ENCODE measurements at places on chromosomes 4 and X.

GRCh38 chr4:107423677-107424405 lies 296.2 kb downstream of the PAPSS1 start:
- DNase-seq: no peak

- no peak for DNase-seq
Measured at GRCh38 chr4:62495032-62495431, 1294.9 kb downstream of the ADGRL3 start.

DNA sequence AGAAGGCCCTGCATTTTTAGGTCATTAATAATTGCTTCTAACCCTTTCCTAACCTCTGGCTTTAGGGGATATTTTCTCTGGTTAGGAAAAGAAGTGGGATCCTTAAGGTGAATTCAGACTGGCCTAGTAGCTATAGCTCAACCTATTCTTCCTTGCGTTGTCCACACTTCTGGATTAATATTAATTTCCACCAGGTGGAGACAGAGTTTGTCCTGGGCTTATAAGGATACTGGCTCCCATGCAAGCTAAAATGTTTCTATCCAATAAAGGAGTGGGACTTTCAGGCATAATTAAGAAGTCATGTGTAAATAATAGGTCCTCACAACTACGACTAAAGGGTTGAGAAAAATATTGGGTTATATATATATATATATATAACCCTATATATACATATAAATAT lies 860.0 kb upstream of the POU3F4 start:
- peak; percentile 1 for DNase-seq

GRCh38 chr4:75633846-75634245 lies 3.5 kb upstream of the CDKL2 start:
- DNase-seq: peak; percentile 74

DNA sequence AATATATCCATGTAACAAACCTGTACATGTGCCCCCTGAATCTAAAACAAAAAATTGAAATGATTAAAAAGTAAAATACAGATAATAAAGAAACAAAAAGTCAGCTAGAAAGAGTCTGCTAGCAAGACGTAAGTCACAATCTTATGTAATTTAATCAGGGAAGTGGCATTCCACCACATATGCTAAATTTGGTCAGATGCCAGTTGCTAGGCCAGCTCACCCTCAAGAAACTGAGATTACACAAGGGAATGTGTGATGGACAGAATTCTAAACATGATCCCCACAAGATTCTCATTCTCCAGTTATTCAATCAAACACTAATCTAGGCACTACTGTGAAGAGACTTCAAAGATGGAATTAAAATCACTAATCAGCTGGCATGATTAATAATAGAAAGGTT lies 689.3 kb downstream of the CENPC start:
- DNase-seq: peak; percentile 3

DNA sequence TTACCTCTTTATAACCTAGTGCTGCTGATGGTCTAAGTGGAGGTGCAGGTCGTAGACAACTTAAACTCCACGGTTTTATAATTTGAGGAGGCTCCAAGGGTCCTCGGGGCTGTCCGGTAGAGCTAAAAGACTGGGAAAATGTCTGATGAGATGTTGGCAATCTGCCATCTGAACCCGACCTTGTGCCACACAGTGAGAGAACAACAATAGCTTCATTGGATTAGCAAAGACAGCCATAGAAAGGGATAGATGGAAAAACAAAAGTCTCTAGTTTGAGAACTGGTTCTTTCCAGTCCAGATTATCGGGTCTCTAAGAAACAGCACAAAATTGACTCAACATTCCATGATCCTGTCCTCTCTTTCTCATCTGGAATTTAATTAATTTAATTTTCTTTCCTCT lies 31.6 kb downstream of the CD40LG start:
- no peak for DNase-seq

- DNase-seq: peak; percentile 28
Measured at GRCh38 chr4:53197772-53198142, 168.1 kb downstream of the SCFD2 start.

DNA sequence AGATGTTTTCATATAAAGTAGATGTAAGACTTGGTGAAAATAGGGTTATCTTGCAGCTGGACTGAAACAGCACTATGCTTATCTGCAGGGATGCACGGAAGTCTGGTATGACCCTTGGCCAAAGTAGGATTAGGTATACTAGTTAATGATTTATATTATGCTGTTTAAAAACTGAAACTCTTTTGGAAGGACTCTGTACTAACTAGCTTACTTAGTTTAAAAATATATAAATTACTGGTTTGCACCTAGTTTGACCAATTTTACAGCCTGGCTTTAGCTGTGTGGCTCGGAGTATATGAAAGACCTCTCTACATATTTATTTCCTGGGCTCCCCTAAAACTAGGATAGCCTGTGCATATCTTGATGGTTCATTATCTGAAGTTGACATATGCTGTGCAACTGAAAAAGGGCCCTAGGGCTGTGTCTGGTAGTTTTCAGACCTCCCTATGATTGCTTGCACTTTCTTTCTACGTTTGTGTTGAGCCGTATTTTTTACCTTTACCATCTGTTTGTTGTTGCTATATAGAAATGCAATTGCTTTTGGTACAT lies 89.2 kb downstream of the TMEM144 start:
- DNase-seq: no peak

GRCh38 chrX:4373791-4374190 lies 660.3 kb upstream of the PRKX start:
- DNase-seq: no peak

DNA sequence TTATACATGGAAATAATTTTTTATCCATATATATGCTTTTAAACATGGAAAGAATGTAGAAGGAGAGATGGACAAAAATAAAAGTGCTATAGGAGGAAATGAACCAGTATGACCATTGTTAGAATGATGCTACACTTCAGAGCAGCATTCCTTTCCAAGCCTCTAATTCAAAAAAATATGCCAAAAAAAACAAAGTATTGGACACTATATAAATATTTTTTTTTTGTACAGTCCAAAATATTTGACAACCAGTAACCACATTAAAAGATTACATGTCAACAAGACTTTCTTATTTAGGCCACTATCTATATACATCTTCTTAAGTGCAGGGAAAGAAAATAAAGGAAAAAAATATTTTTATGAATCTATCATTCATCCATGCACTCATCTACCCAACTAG lies 198.6 kb downstream of the LRBA start:
- DNase-seq: no peak

- DNase-seq: no peak
Measured at GRCh38 chrX:69961365-69962072, 88.2 kb downstream of the AWAT2 start.

- DNase-seq: no peak
Measured at GRCh38 chrX:100830143-100830542, 10.0 kb downstream of the CSTF2 start.

DNA sequence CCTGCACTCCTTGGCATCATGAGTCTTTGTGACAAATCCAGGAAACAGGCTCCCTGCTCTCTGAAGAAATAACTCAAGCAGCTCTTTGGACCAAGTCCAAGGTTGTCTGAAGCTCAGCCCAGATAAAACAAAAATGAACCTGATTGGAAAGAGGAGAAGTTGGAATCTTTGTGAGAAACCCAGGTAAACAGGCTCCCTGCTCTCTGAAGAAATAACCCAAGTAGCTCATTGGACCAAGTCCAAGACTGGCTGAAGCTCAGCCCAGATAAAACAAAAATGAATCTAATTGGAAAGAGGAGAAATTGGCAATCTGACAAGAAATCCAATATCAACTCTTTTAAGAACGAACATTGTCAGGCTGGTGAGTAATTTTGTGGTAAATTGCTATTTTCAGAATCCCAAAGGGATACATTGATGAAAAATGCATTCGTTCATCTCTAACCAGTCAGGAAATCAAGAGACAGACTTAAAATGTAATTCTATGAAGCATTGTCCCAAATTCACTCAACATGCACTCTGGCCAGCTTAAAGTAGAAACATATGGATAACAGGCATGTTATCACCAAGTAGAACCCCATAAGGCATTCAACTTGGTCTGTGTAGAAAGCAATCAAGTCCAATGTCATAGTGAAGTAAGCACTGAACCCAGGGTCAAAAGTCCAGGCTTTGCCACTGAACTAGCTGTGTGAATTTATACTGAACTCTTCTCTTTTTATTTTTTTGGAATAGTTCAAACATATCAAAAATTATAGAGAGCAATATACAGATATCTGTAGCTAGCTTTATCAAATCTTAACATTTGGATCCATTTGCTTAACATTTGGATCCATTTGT lies 16.8 kb upstream of the NFXL1 start:
- peak; percentile 47 for DNase-seq

- DNase-seq: no peak
Measured at GRCh38 chr4:4721636-4722035, 137.8 kb upstream of the MSX1 start.

GRCh38 chr4:122700178-122700725 lies 32.3 kb upstream of the BBS12 start:
- peak; percentile 10 for DNase-seq

DNA sequence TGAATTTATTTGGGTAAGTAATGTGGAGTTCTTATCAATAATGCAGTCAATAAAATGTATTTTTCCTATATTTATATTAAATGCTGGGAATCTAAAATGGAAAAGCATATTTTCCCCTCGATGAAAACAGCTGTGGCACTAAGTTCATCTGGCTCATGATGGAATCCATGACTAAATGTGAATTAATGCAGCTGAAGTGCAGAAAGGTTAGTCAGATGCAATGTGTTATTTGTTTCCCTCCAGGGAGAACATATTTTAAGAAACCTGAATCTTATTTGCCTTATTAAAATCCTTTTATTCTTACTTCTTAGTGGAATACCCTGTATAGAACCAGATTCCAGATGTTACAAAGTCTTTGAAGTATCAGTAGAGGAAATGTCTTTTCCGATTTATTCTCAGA lies 247.9 kb downstream of the ARHGAP24 start:
- no peak for DNase-seq

DNA sequence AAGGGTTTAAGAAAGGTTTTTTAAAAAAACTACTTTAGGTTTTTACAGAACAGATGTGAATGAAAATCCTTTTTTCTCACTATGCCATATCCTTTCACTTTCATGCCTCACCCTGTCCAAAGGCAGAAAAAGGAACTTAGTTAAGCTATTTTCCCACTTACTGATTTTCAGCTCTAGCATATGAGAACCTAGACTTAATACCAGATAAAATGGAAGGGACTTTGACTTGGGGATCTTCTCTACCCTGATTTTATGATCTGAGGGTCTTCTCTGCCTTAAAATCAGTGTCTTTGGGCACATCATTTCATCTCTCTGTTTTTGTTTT lies 42.4 kb downstream of the FNIP2 start:
- DNase-seq: no peak

GRCh38 chrX:13219991-13220764 lies 99.7 kb downstream of the ATXN3L start:
- peak; percentile 31 for DNase-seq

DNA sequence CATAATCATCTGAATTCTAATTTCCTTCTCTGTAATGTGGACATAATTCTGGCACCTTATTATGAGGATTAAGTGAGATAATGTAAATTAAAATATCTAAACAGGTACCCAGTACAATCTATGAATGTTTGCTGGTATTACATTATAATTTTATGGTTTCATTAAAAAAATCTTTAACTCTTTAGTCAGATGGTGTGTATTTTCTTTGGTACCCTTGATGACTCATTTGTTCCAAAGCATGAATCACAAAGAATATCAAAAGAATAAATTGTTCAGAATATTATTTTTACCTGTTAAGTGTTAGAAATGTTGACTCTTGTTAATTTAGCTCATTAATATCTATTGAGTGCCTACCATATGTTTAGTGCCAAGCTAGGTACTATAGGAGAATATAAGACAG lies 74.3 kb downstream of the SNX25 start:
- DNase-seq: no peak

DNA sequence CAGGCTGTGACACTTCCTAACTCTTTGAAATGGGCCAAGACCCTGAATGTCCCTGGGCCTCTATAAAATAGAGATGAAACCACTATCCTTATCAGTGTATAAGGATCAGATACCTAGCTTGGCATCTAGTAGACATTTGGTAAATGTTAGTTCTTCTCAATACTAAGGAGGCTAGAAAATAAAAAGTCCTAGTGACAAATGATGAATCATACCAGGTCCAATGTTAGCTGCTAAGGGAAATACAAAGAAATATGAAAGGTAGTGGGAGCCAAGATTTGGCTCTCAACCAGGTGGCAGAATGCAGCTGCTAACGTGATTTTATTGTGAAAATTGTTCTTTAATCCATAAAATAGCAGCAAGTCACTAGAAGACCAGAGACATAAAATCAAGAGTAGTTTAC lies 19.8 kb upstream of the PPARGC1A start:
- DNase-seq: no peak

GRCh38 chrX:23726191-23726590 lies 16.9 kb downstream of the ACOT9 start:
- no peak for DNase-seq

- DNase-seq: no peak
Measured at GRCh38 chrX:27307546-27307945, 155.6 kb downstream of the PPP4R3C start.

GRCh38 chr4:126800575-126801141 lies 832.1 kb upstream of the INTU start:
- peak; percentile 45 for DNase-seq

DNA sequence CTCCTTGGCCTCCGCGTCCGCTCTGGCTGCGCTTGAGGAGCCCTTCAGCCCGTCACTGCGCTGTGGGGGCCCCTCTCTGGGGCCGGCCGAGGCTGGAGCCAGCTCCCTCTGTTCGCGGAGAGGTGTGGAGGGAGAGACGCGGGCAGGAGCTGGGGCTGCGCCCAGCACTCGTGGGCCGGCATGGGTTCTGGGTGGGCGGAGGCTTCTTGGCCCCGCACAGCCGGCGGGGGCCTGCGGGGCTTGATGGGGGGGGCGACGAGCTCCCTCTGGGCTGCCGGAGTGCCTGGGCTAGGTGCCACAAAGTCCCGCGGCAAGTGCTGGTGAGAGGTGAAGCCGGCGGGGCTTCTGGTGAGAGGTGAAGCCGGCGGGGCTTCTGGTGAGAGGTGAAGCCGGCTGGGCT lies 61.9 kb downstream of the ANKRD50 start:
- no peak for DNase-seq

GRCh38 chr4:164876700-164877324 lies at the start of gene APELA:
Gene APELA (plus strand): TSS chr4:164877178. CDS start chr4:164877332, 154 bp downstream.
- DNase-seq: no peak

GRCh38 chr4:145583191-145584055 lies 35.8 kb upstream of the MMAA start:
- DNase-seq: no peak

- DNase-seq: peak; percentile 53
Measured at GRCh38 chr4:80202741-80203553, 5.6 kb downstream of the PRDM8 start.

GRCh38 chr4:30720021-30720660 lies at the start of gene PCDH7:
Gene PCDH7 (plus strand): TSS chr4:30720369. CDS start chr4:30721423, 1,054 bp downstream.
- DNase-seq: peak; percentile 18

GRCh38 chr4:3367866-3368265 lies 73.9 kb upstream of the HGFAC start:
- no peak for DNase-seq

Data from RPMI7951 (cell line).